ENCODE measurements at places on chromosomes 3 and 15.

DNA sequence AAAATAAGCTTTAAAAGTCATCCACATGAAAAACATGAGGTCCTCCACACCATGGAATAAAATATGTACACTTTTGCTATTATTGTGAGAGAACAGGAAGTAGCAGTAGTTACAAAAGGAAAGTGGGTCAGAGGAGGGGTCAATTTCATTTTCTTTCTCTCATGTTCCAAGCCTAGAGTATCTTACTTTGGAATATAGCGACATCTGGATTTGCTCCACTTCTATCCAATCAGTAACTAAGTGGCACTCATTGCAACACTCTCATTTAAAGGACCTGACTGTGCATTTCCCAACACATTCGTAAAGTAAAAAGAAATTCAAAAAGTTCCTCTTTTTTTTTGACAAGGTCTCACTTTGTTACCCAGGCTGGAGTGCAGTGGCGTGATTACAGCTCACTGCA lies 637.3 kb downstream of the TUSC7 start:
- DNase-seq = no peak

DNA sequence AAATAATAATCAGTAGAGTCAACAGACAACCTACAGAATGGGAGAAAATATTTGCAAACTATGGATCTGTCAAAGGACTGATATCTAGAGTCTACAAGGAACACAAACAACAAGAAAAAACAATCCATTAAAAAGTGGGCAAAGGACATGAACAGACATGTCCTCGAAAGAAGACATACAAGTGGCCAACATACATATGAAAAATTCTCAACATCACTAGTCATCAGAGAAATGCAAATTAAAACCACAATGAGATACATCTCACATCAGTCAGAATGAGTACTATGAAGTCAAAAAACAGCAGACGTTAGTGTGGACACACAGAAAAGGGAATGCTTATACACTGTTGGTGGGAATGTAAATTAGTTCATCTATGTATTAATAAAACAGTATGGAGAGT lies 33.7 kb downstream of the SLC2A2 start:
- DNase-seq = no peak

GRCh38 chr3:11532931-11533391 lies 110.8 kb downstream of the VGLL4 start:
- peak; percentile 63 for DNase-seq

DNA sequence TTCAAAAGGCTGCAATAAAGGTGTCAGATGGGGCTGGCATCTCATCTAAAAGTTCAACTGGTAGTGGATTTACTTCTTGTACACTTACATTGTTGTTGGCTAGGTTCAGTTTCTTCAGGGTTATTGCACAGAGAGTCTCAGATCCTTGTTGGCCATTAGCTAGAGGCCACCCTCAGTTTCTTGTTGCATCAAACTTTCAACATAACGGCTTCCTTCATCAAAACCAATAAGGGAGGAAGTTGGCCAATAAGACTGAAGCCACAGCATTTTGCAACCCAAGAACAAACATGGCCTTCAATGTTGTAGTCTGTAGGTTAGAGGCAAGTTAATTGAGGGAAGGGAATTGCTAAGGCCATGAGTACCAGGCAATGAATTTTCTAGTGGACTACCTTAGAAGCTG lies 218.0 kb downstream of the ZBBX start:
- no peak for DNase-seq

- DNase-seq = no peak
Observed at GRCh38 chr3:55708242-55708641, 221.1 kb upstream of the WNT5A start.

DNA sequence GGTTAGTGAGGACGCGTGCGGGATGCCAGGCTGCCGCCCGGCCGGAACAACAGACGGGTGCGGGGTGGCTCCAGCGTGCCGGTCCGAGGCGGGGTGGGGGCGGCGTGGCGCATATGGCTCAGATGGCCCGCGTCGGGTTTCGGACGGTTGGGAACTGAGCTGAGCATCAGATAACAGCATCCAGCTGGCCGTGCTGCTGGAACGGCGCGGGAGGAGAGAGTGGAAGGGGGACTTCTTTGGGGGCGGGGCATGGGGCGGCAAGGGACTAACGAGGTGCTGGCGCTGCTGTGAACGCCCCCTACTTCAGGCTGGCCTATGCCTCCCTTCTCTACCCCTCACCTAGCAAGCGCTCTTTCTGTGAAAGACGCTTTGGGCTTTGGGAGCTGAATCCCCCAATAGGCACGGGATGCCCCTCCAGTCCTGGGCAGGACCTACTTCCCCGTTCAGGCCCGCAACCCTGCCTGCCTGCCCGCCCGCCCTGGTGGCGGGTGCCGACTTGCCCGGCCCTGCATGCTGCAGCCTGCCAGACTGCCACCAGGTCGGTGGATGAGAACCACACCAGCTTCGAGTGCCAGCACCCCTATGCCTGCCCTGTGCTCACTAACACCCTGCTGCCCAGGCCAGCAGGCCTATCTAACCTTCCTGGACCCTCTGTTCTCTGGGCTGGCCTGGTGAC lies 542 bp downstream of the INKA1 start:
- DNase-seq = no peak

DNA sequence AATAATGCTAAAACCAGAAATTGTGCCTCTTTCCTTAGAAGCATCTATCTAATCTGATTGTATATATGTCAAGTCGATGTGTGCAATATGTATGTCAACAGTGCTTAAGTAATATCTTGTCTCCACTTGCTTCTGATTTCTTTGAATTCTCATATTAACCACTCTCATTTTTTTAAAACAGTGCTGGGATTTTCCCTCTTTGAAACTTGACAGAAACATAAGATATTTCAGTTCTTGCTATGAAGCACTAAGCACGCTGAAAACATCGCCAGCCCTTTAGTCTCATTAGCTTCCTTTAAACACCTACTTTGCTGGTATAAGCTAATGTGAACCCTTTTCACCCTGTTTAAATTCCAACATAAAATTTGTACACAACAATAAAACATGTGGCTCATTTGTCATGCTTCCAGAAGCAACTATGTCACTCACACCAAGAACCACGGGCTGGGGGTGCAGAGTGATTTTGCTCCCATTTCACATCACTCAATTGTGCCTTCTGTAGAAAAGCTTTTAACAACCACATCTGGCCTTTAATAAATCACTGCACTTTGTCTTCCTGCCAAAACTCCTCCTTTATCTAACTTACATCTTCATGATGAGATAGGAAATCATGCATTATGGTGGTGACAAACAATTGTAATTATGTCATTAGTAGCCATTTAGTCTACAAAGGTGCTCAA lies 185.2 kb downstream of the FOXP1 start:
- DNase-seq = no peak

DNA sequence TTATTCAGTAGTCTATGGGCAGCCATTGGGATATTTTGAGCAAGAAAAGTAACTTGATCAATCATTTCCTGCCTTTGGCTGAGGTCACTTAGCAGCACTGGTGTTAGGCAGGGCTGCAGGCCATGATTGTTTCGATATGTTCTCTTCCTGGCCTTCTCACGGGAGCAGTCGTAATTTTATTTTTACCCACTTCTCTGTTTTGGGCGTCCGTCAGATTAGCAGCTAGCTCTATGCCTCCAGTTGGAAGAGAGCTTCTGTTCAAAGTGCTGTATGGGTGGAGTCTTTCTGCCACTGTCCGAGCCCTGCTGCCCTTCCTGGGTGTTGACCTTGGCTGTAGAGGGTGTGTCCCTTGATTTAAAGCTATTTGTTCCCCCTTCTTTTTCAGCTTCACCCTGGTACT lies 123.4 kb upstream of the ROPN1 start:
- DNase-seq = peak; percentile 10

- no peak for DNase-seq
Observed at GRCh38 chr3:196569003-196569516, 600 bp downstream of the FBXO45 start.

GRCh38 chr3:157353652-157354051 lies 83.0 kb upstream of the PTX3 start:
- no peak for DNase-seq

DNA sequence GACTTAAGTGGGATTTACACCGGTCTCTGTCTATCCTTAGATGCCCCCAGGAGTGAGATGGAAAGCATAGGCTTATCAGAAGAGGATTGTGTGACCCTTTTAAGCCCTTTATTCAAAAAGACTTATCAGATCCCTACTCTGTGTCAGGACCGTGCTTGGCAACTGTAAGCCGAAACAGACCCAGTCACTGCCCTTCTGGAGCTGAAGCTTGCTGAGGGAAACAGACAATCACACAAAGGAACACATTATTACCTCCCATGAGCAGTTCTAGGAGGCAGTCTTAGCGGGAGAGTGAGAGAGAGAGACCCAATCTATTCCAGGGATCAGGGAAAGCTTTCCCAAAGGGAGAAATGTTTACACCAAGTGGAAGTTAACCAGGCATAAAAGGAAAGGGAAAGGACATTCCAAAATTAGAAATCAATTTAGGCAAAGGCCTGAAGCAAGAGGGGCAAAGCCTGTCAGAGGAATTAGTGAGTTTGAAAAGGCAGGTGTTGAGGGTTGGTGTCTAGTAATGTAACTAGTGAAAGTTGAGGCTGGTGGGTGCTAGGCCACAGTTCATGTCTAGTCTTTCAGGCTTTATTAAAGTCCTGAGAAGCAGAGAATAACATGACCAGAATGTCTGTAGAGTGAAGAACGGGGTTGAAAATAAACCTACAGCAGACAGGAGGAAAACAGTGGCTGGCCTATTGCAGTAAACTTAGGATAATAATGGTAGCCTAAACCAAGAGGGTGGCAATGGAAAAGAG lies 86.7 kb downstream of the THBS1 start:
- no peak for DNase-seq

- no peak for DNase-seq
Observed at GRCh38 chr3:129783470-129783869, 110.0 kb downstream of the TMCC1 start.

- DNase-seq = no peak
Observed at GRCh38 chr15:58043192-58043903, 22.2 kb downstream of the ALDH1A2 start.

DNA sequence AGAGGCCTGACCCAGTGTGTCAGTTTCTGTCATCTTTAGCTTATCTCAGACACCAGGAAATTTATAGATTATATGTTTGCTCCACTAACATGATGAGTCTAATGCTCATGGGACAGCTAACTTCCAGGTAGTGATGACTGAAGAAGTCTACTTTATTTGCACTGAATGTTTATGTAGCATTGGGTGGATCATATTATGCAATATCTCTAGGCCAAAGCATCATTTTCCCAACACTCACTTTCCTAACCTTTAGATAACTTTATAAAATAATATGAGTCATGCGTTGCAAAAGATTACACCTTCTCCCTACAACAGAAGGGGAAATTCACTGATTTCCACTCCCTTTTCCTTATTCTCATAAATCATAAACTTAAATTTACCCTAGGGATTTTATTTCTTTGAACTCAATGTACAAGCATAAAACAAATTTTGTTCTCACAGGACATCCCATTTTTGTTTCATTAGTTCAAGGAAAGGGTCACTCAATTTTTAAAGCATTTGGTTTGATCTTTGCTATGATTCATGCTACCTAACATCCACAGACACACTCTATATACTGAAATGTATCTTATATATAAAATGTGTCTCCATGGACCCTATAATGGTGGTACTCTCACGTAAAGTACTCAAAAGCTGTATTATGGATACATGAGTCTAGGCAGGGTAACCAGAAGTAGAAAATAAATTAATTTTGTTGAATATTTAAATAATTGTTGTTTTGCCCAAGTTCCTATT lies 225.2 kb downstream of the WDR72 start:
- DNase-seq = no peak

DNA sequence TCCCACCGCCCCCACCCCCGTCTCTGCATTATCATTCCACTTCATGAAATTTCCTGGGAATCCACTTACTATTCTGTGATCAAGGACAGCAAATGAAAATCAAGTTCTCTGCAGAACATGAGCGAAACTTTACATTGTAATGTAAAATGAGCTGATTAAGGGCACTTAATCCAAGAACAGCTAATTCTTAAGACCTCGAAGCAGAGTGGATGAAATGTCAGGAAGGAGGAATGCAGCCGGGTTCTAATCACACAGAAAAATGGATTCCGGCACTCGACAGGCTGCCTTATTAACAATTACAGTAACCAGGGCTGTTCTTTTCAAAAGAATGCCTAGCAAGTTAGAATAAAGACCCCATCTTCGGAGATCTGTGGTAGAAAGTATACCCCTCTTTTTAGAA lies 57.5 kb downstream of the RFTN1 start:
- no peak for DNase-seq

DNA sequence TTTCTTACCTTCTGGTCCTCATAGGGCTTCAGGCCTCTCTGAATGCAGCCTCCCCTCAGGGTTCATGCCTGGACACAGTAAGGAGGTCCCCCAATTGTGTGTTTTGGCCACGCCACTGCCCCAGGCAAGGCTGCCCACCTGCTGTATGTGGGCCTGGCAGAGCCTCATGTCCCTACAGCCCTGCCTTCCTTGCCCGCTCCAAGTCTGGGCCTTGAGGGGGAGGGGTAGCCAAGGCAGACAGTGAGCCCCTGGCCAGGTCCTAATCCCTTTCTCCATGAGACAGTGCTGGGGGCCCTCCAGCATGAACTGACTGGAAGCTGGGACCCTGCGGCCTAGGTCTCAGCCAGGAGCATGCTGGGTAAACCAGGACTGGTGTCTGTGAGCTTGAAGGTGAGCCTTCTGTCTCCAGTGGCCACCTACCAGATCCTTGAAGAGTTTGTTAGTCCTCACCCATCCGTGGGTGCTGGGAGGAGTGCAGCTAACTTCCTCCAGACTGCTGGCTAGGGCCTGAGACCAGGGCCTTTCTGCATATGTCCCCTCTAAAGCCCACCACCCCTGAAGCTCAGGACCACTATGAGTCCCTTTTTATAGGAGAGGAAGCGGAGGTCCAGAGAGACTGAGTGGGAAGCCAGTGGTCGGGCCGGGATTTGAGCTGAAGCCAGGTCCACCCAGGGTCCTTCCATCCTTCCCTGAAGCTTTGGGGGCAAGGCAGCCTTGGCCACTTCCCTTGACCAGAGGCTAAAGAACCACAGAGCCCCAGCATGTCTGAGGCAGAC lies 8.7 kb downstream of the ZBTB47 start:
- no peak for DNase-seq

DNA sequence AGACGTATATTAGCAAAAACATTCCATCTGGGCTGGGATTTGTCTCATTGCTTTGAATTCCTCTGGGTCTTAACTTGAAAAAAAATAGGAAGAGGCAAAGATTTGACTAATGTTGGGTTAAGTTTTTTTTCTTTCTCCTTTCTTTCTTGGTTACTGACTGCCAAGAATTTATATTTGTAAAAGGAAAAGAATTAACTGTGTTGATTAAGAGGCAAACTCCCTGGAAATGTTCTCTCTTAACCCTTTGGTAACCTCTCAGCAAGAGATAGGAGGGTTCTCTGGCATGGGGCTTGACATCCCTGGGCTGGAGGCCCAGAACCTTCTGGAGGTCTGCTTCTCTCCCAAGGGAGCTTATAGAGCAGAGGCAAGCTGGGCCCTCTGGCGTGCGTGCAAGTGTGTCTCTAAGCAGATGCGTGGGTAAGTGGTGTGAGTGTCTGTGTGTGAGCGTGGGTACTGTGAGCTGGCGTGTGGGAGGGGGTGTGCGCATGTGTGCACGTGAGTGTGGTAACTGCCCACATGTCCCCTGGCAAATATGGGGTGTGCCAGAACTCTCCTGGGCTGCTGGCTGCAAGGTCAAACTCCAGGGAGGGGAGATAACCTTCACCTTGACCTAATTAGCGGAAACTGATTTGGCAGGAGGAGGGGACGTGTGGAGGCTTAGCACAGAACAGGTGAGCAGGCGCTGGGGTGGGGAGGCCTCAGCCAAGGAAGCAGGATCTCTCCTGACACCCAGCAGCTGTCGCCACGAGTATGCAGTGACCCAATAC lies 49.4 kb upstream of the MAGEF1 start:
- DNase-seq = peak; percentile 41
